ENCODE measurements at places on chromosomes 7 and 10.

- DNase-seq: no peak
Measured at GRCh38 chr7:151595702-151596350, 76.1 kb upstream of the RHEB start.

GRCh38 chr7:110507832-110508231 is 583.1 kb upstream of the LRRN3 start:
- no peak for DNase-seq

DNA sequence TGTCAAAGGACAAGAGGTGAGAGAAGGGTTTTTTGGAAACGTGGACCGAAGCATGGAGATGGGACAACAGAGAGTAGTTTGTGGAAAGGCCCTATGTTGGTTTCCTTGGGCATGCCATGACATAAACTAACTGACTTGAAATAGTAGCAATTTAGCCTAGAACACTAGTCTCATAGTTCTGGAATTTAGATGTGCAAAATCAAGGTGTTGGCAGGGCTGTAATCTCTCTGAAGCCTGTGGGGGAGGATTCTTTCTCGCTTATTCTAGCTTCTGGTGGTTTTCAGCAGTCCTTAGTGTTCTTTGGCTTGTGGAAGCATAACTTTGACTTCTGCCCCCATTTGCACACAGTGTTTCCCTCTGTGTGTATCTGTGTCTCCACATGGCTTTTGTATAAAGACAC is 283.4 kb downstream of the GFRA1 start:
- no peak for DNase-seq

DNA sequence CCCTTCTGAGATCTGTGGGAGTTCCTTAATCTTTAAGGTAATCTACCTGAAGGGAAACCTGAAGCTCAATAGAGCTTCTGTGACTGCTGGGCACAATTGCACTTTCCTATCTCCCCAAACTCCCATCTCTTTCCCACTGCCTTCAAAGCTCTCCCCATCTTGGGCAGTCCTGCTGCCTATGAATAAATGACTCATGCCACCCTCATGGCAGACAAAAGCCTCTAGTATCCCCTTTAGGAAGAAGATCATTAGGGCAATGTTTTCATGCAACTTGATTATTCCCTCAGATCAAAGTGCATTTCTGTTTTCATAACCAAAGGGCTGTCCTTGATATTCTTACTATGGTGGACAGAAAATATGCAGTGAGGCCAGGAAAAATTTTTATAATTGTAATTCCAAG is 704.9 kb upstream of the LRRN3 start:
- DNase-seq: no peak

DNA sequence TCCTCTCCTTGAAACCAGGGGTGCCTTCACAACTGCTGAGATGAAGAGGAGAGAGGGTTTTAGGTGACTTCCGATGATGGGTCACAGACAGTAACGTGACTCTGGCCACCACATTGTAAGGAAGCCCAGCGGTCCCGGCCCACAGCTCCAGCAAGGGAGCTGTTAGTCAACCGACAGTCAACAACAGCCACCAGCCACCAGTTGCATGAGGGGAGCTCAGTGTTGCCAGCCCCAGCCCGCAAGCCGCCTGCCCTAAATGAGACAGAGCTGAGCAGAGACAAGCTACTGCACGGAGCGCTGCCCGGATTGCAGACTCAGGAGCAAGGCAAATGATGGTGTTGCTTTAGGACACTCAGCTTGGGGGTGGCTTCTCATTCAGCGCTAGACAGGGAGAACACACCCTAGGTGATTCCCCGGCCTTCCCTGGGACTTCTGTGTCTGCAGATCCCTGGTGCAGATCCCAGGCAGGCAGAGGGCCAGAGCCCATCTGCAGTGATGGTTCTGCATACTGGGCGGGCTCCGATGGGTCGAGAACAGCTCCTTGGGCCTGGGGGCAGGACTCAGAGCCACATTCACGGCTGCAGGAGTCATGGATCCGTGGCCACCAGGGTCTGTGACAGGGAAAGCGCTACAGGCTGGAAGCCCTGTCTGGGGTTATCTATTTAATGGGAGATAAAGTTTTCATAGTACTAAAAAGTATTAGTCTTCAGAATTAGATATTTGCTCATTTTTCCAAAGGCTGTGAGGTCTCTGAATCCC is 14.3 kb upstream of the RET start:
- DNase-seq: no peak

DNA sequence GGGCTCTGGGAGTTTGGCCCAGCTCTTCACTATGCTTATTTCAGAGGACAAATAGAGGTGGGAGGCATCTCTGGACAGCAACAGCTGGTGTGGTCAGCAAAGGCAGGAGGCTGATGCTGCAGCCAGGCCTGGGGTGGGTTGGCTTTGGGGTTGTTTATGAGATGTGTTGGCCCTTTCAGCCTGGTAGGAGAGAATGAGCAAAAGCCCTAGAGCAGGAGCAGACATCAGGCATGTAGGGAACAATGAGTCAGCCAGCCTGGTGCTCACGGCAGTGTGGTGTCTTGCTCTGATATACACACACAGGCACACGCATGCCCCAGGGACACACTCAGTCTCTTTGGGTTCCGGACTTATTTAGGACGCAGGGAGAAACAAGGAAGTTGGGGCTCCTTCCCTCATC is 157.1 kb downstream of the PRKCQ start:
- DNase-seq: no peak

DNA sequence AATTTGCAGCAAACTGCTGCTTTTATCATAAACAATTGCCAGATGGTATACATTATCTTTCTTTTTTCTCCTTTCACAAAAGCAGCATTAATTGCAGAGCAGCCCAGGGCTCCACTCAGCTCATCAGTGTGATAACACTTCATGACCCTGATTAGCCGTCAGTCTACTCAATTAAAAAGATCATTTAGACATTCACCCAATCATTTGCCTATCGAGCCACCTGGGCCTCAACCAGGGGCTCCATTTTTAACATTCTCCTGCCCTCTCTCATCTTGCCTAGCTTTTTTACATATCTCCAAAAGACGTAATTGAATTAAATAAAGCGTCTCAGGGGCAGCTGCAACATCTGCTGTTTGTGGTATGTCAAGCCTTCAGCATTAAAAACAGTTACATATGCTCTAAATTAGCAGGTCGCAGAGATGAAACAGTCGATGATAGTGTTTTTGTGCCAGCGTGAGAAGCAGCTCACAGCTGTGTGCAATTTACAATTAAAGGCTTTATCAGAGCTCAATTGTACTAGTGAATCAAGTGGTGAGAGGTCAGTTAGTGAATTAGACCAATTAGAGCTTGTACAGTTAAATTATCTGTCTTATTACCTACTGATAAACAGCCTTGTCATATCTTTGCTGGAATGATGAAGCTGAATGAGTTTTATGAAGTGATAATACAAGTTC is 522.5 kb downstream of the ETV1 start:
- DNase-seq: no peak

DNA sequence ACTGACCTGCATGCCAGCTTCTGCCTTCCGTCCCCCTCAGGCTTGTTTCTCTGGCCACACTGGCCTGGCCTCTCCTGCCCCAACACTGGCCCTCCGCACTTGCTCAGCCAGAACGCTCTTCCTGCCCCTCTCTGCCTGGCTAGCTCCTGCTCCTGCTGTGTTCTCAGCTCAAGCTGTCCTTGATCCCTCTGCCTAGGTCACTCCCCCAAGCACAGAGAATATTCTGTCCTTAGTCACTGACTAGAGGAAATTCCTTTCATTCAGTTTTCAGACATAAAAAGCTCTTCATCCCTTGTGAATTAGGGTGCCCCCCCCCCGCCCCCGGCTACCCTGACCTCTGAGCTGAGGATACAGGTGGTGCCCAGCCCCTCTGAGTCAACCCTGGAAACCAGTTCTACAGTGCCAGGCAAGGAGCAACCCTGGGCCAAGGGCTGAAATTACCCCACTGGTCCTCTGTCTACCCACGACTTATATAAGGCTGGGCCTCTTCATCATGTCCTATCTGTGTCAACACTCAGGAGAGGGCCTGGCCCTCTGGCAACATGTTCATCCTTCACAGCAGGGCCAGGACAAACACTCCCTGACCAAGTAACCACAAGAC is 6.6 kb upstream of the SGPL1 start:
- DNase-seq: no peak

DNA sequence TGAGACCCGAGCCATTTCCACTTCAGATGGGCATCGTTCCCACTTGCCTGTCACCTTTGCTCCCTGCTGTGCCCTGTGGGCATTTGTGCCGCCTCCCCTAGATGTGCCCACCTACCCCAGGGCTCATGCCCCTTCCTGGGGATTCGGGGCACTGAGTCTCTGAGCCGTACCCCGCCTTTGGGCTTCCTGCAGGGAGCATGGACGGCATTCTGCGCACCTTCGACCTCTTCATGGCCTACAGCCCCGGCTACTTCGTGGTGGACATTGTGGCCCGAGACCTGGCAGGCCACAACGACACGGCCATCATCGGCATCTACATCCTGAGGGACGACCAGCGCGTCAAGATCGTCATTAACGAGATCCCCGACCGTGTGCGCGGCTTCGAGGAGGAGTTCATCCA is 36.3 kb upstream of the VSIR start:
- no peak for DNase-seq

GRCh38 chr10:112022196-112022595 is 161.4 kb downstream of the GPAM start:
- no peak for DNase-seq

GRCh38 chr10:113097036-113097435 is 147.0 kb downstream of the TCF7L2 start:
- DNase-seq: no peak

- no peak for DNase-seq
Measured at GRCh38 chr10:110176141-110177030, 31.0 kb upstream of the MXI1 start.

DNA sequence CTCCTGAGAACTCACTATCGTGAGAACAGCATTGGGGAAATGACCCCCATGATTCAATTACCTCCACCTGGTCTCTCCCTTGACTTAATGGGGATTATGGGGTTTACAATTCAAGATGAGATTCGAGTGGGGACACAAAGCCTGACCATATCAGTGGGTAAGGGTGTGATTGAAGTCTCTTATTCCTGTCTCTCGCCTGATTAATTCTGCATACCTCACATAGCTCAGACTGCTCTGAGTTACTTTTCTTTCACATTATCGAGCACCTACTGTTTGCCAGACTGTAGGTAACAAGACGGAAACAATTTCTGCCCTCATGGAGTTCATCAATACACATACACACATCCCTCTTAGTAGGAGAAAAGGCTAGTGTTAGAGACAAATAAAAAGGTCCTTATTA is 25.0 kb downstream of the CISD1 start:
- DNase-seq: no peak

DNA sequence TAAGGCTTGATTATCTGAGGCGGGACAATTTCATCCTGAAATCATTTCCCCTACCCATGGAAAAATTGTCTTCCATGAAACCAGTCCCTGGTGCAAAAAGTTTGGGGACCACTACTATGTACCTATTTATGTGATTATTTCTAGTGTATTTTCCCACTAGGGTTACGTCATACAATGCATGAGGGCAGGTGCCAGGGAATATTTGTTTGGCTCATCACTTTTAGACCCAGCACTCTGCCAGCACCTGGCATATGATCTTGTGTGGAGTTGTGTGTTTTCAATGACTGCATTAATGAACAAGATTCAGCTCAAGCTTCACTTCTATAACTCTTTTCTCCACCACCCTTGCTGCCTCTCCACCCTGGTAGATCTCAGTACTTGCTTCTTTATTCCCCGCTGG is 73.3 kb upstream of the TNKS2 start:
- DNase-seq: no peak

GRCh38 chr10:69045441-69046300 is 42.2 kb upstream of the SRGN start:
- DNase-seq: no peak

DNA sequence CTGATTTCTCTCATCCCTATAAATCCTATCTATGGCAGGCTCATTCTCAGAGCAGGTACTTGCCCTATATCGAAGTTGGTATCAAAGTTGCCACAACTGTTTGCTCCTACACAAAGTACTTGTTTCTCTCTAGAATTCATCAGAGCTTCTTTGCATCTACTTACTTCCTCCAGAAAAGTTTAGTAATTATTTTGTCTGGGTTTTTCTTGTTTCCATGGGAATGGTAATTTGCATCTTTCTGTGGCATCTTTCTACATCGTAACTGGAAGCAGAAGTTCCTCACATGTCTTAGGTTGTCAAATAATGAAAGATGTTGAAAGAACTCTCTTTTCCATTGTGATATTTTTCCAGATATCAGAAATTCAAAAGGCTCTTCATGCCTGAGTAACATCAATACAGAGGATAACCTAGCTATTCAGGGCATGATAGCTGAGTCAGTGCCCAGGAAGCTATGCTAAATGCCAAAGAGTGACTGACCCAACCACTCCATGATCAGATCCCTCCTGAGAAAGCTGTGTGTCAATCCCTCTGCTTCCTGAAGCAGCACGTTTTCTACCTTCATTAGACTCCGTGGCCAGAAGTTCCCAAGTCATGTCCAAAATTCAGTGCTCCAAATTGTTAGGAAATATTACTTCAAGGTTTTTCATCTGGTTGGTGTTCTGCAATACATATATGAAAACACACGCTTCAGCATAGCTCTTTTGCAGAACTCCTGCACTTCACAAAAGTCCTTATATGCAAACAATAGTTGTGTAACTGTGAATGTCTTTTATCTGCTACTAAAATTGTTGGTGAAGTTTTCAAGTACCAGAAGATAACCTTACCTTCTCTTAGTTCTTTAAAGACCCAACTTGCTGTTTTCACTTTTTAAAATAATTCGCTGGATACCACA is 216.5 kb downstream of the VTI1A start:
- no peak for DNase-seq

- DNase-seq: no peak
Measured at GRCh38 chr7:36082910-36083309, 70.1 kb upstream of the EEPD1 start.

DNA sequence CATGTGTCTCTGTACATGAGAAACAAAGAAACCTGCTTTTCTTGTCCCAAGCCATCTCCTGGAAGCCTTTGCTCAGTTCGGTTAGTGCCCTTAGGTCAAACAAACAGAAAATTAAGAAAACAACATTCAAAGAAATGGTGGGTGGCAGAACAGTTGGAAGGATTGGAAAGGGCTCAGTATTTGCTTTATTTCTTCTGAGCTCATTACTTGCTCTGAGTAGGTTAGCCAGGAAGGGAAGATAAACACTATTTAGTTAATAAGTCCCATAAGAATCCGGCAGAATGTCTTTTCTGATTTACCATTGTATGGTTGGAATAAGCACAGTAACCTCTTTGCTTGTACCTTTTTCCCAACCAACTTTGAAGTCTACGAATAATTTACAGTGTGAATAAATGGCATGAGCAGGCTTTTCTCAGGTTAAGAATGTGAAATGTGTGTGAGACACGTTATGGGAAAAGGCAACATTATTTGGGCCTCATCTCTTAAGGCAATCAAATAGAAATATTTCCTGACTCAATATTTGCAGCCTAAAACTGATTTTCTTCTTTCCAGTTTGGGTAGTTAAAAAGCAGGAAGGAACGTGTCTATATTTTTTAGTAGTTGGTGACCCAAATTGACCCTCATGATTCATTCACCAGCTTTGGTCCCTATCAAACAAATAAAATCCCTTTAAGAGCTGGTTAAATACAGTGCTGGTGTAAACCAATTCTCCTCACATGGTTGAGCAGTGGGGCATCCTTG is 158.5 kb downstream of the DKK1 start:
- DNase-seq: no peak

- no peak for DNase-seq
Measured at GRCh38 chr7:143487566-143487965, 9.9 kb downstream of the TAS2R41 start.

Measured in stimulated activated CD8-positive, alpha-beta memory T cell treated with anti-CD3 and anti-CD28 coated beads, Interleukin-15, amount 100 ng/mL, for 24 hours (primary cell).